ENCODE measurements at places on chromosomes 3 and 15.

DNA sequence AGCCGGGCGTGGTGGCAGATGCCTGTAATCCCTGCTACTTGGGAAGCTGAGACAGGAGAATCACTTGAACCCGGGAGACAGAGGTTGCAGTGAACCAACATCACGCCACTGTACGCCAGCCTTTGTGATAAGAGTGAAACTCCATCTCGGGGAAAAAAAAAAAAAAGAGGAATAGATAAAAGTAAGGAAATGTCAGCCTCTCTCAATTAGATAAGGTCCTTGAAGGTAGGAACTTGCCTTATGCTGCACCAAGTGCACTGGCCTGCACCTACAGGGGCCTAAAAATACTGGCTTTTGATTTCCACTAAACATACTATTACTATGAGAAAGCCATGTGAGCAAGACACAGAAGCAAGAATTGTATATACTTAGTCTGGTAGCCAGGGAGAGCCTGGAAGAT, 7.1 kb downstream of the RAF1 start:
- DNase-seq = no peak

DNA sequence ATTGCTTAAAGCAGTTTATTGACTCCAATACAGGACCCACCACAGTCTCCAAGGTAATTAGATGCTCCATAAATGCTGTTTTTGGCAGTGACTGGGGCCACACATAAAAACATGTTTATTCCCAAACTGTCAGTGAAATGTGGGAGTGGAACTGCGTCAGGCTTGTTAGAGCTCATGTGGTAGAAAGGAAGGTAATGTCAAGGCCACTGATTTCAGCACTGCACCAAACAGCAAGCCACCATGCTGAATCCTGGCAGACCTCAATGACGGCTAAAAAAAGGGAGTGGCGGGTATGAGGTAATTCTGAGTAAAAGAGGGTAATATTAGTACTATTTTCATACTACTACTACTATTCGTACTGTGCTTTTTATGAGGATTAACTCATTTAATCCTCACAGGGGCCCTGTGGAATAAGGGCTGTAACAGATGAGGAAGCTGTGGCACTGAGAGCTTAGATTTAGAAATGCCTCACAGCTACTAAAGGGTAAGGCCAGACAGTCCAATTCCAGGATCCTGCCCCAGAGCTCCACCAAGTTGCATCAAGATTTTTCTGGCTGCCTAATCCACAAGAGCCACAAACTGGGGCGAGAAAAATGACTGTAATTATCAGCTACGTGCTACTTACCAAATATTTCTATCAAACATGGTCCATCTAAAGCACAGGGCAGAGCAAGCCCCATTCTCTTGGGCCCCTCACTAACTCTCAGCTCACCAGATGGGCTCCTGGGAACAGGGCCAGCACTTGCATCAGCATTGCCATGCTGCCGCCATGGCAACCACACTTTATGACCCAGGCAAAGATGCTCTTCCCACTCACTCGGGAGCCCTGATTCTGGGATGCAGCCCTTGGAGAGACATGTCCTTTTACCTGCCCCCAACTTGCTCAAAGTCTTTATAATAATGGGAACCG, 83.6 kb upstream of the SPATA12 start:
- no peak for DNase-seq

- DNase-seq = no peak
Observed at GRCh38 chr3:56909349-56909748, 107.6 kb upstream of the ARHGEF3 start.

- DNase-seq = peak; percentile 37
Observed at GRCh38 chr3:49295489-49296058, 18.5 kb upstream of the C3orf62 start.

- DNase-seq = no peak
Observed at GRCh38 chr15:95511671-95512070, 818.8 kb upstream of the NR2F2 start.

DNA sequence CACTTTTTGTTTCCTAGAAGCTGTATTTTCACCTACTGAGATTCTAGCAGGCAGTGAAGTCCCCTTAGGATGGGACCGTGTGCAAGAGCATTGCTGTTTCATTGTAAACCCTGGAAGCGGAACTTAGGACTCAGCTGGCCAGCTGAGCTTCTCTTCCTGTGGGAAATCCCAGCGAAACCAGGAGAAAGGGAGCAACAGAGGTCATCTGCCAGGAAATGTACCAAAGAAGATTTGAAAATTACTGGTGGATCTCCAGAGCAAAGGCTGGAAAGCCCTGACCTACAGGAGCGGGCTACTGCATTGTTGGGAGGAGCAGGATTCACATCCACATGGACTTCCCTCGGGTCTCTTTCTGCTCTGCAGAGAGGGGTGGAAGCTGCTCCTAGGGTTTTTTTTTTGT, 7.6 kb upstream of the ADPRH start:
- no peak for DNase-seq

GRCh38 chr3:52039426-52039825, 16.9 kb downstream of the DUSP7 start:
- DNase-seq = no peak

DNA sequence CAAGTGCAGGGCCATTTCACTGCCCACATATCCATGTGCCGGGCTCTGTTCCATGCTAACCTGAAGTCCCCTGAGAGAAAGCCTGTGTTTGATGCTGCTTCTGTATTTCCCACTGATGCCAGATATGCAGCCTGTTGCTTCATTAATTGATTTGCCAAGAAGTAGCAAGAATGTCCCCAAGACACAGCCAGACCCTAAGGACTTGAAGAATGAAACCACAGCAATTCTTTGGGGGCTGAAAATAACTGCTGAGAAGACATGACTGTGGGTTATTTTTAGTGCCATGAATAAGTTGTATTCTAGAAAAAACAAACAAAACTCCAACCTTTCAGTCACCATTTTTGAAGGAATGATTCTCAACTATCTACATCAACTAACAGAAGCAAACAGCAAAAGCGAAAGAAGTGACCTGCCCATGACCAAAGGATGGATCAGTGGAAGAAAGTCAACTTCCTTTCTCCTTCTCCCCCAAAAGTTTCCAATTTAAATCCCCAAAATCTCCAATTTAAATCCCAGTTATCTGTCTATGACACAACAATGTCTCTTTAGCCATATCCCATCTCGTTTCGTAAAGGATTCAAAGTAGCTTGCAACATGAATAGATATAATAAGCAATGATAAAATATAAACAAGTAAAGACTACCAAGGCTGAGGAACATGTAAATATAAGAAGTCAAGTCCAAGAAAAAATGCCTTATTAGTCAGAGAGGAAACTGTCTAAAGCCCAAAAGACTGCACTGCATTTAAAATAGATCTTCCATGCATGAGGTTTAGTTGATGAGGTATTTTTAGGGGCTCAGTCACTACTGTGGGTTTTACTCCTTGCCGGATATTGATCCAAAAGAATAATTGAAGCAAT, 226.8 kb downstream of the DTWD1 start:
- no peak for DNase-seq

DNA sequence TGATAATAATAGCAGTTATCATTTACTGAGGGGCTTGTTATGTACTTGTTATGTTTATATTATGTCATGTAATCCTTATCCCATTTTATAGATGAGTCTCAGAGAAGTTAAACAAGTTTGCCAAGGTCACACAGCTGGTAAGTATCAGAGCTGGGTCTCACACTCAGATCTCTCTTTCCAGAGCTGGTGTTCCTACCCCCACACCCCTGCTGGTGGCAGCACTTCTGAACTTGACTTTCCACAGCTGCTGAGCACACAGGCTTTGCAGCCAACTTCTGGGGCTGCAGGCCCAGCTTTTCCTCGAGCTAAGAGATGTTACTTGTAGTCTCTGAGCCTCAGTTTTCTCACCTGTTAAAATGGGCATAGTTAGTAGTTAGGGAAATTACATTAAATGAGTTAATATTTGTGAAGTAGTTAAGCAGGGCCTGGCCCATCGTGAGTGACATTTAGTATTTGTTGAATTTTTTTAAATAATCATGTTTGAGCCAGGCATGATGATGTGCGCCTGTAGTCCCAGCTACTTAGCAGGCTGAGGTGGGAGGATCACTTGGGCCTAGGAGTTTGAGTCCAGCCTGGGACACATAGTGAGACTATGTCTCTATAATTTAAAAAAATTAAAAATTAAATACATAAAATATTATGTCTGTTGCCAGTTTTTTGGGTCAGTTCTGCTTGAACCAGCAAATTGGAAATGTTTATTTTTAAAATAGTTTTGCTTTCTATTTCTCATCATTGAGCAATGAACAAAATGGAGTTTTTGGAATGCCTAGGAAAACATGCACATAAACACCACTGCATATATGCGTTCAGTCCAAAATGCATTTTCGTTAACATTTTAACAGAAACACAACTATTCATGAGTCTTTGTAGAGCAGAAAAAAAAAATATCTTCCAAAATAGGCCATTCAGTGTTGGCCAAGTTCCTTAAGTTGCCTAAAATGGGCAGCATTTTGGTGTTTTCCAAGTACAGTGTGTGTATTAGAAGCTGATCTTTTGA, 87.3 kb downstream of the SMAD6 start:
- DNase-seq = no peak

- DNase-seq = no peak
Observed at GRCh38 chr3:15798533-15799245, 910 bp upstream of the ANKRD28 start.

- DNase-seq = no peak
Observed at GRCh38 chr3:188119846-188120245, 34.1 kb upstream of the LPP start.

GRCh38 chr3:186790261-186790981, 7.0 kb downstream of the EIF4A2 start:
- DNase-seq = peak; percentile 70

DNA sequence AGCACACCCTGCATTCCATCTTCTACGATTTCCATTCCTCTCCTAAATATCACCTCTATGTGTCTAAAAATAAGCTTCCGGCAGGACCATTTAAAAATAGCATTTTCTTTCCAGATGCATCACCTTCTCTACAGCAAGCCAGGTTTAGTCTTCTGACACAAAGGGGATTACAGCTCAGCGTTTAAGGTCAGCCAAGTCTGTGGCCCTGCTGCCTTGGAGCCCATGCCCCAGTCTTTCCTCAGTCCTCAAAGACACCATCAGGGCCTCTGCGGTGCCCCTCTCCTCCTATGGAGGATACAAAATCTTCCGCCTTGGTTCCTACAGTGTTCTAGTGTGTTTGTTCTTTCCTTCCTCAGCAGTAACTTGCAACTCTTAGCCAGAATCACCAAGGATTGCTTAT, 3.8 kb downstream of the SELENOS start:
- DNase-seq = peak; percentile 4

- peak; percentile 9 for DNase-seq
Observed at GRCh38 chr3:56772952-56773938, 28.5 kb downstream of the ARHGEF3 start.

DNA sequence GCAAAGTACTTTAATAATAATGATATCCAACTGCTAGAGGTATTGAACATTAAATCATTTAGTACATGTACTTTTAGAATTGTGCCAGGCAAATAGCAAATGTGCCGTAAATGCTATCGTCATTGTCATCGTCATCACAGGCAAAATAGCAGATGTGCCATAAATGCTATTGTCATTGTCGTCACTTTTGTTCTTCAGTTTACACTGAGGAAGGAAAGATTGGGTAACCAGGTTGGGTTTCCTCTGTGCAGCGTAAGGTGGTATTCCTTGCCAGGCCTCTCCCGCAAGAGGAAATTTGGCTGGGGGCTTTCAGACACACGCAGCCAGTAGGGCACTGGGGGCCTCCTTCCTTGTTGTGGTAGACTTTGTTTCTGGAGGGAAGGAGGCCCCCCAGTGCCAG, 26.4 kb downstream of the ABHD17C start:
- DNase-seq = no peak

DNA sequence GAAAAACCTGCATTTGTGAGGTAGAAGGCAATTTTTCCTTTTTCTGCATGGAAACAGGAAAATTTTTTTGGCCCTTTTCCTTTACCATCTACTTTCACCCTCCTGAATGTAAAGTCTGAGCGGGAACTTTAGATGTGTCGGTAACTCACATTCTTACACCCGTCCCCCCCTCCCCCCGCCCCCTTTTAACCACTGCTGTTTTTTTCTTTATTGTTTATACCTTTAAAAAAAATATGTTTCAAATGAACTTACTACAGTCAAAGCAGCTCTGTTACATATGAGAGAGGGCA, 487 bp upstream of the HES1 start:
- DNase-seq = no peak

DNA sequence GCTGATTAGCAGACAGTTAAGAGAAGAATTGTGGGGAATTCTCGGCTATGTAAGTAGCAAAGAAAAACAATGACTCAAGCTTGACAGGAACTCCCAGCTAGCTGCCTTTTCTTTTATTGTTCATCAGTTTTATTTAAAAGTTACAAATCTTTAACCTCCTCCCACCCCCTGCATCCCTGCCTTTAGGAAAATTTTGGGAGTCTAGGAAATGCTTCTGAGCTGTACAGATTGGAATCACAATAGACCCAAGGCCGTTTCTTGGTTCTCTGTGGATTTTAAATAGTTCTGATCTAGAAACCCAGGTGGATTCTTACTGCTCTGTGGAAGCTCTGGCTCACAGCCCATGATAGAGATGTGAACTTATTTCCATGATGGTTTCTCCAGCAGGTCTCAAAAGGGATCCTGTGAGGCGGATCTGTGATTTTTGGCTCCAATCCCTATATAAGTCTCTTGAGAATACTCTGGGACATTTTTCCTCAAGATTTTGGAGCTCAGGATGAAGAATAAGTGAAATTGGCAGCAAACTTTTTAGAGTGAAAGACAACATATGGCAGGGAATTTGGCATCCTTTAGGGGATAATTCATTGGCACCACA, 312.3 kb downstream of the EPHA3 start:
- no peak for DNase-seq

DNA sequence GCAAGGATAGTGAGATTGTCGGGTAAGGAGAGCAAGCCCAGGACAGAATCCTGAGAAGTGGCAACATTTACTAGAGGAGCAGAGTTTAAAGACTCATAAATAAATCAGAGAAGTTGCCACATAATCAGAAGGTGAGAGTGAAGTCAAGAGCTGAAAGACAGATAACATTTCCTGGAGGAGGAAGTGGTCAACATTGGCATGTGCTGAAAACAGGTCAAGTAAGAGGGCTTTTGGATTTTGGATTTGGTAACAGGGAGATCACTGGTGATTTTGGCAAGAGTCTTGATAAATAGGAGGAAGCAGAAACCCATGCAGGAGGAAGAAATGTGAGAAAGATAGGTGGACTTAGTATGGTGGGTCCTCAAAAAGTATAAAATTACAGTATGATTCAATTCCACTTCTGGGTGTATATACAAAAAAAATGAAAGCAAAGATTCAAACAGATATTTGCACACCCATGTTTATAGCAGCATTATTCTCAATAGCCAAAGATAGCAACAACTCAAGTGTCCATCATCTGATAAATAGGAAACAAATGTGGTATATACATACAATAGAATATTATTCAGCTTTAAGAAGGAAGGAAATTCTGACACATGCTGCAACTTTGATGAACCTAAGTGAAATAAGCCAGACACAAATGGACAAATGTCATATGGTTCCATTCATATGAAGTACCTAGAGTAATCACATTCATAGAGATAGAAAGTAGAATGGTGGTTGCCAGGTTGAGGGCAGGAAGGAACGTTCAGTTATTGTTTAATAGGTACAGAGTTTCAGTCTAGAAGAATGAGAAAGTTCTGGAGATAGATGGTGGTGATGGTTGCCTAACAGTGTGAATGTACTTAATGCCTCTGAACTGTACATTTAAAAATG, 27.3 kb upstream of the MBNL1 start:
- no peak for DNase-seq

GRCh38 chr15:43517354-43518196, at the start of gene MAP1A:
MAP1A (plus strand) TSS chr15:43517608; CDS start chr15:43521474, 3,866 bp downstream.
- peak; percentile 20 for DNase-seq

- no peak for DNase-seq
Observed at GRCh38 chr3:106071306-106071705, 202.5 kb upstream of the CBLB start.

- DNase-seq = no peak
Observed at GRCh38 chr3:120182613-120183511, 88.6 kb upstream of the GSK3B start.

- no peak for DNase-seq
Observed at GRCh38 chr3:156576651-156577348, 21.9 kb upstream of the SSR3 start.

Data from activated T-cell treated with anti-CD3 and anti-CD28 coated beads, Interleukin-2, amount 50 U/mL, for 48 hours (primary cell).